ENCODE measurements at places on chromosomes 1 and 21. TPM values are rescaled to one million over a fixed set of nuclear protein-coding genes. Genes with fewer than 3 reads are reported as not detected.

Gene USH2A
- not detected for total RNA-seq

Gene ARMH1
- 1.1 TPM for total RNA-seq

Gene ALPL
- total RNA-seq, result 5.3 TPM

DNA sequence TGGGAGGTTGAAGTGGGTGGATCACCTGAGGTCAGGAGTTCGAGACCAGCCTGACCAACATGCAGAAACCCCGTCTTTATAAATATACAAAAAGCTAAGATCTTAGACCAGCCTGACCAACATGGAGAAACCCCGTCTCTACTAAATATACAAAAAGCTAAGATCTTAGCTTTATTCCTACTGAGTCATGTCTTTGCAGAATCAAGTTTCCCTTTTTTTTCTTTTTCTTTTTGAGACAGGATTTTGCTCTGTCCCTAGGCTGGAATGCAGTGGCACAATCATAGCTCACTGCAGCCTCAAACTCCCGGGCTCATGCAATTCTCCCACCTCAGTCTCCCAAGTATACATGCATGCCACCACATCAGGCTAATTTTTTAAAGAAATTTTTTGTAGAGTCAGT, 21.4 kb downstream of the KDM5B start:
- DNase-seq, result no peak

GRCh38 chr1:201894343-201895119, 5.8 kb downstream of the SHISA4 start:
- DNase-seq, result no peak

DNA sequence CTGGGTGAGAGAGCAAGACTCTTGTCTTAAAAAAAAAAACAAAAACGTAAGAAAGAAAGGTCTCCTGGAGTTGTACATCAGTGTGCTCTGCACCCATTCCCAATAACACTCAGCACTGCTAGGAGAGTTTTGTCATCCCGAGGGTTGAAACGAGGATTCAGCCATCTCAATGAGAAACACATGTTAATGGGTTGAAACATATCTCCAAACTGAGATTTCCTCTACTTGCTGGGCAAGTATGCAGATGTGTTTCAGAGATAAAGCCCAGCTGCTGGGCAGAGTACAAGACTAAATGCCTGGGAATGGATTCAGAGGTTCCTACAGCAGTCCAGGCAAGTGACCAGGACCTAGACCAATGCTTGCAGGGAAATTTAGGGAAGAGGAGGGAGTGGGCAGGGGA, 2.6 kb upstream of the MFN2 start:
- no peak for DNase-seq

- no peak for DNase-seq
These were observed 61.3 kb downstream of the XKR8 start for GRCh38 chr1:28021064-28021463.

- DNase-seq, result no peak
These were observed 160.2 kb downstream of the PSMG1 start for GRCh38 chr21:39022863-39023693.

- no peak for DNase-seq
These were observed 45.3 kb downstream of the JAK1 start for GRCh38 chr1:64920941-64921589.

DNA sequence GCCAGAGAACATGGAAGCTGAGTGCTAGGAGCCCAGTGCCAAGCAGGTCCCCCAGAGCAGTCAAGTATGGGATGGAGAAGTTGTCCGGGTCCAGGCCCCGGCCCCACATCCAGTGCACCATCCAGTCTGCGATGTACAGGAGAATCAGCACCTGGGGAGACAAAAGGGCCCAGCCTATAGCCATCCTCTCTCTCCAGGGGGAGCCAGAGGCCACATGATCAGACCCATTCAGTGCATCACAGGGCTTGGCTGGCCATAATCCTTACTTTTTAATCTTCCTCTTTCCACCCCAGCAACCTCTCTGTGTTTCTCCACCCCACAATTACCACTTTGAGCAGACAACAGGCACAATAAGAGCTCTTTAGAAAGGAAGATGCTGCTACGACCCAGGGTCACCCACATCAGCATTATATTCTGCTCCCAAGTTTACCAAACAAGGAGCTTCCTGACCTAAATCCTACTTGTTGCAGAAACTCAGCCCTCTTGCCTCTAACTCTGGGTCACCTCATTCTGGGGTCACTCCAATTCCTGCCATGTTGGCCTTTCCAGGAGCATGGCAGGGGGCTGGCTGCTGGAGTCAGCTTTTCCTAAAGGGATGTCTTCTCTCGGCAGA, 16.4 kb upstream of the RAB29 start:
- DNase-seq, result no peak

GRCh38 chr21:44658913-44659595, 1.3 kb downstream of the KRTAP12-3 start:
- no peak for DNase-seq

GRCh38 chr1:115211071-115211745, 121.9 kb upstream of the TSPAN2 start:
- DNase-seq, result no peak

Measured in omental fat pad (tissue), 4 donors.